Fibroblast of skin of right biceps (primary cell): ENCODE measurements at places on chromosomes 1 and 21.

GRCh38 chr21:28509031-28509430 is 483.6 kb downstream of the LTN1 start:
- DNase-seq = no peak

GRCh38 chr1:243313635-243314536 is 58.0 kb downstream of the SDCCAG8 start:
- no peak for DNase-seq

GRCh38 chr1:232925421-232926220 is 24.8 kb upstream of the NTPCR start:
- DNase-seq = no peak

DNA sequence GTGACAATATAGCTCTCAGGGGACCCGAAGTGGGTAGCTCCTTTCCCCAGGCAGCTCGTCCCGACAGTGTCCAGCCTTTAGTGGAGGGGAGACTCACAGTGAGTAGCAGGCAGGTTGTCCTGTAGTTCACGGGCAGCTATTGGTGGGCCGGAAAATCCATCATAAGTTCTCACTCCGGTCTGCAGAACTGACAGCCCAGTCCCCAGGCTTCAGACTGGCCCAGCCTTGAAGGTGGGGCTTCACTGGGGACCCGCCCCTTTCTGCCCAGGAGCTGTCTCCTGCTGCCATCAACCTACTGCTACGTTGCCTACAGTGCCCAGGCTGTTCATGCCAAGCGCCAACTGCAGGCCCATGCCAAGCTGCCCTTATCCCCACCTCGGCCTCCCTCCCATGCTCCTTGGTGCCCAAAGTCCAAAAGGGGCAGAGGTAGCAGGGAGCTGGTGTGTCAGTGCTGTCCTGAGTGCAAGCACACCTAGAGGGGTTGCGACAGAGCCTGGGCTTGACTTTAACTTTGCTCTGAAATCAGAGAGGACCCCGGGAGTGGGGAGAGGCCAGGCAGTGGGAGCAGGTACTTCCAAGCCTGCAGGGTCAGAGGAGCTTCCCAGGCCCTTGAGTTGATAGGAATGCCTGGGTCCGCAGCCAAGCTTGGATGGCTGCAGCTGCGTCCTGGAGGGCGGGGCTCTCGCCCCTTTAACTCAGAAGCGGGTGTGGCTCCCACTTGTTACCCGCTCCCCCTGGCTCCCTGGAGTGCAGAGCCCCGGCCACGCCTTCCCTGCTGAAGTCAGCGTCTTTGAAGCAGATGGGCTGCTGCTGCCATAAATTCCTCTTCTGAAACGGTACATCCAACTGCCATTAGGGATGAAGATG is 1144.3 kb upstream of the NCAM2 start:
- DNase-seq = no peak

GRCh38 chr1:236860101-236860500 is 65.0 kb downstream of the MTR start:
- no peak for DNase-seq

GRCh38 chr1:203252678-203253077 is 23.2 kb upstream of the CHIT1 start:
- no peak for DNase-seq

DNA sequence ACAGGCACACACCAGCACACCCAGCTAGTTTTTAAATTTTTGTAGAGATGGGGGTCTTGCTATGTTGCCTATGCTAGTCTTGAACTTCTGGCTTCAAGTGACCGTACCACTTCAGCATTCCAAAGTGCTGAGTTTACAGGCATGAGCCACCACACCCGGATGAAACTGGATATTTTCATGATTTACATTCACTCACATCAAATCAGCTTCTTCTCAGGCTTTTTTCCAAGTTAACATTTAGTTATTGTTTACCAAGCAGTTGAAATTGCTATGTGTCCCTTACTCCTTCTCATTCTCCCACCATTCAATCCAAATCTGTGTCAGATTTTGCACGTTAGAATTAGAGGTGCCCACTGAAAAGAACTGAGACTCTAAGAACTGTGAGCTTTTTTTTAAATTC is 18.4 kb downstream of the RIT1 start:
- DNase-seq = peak; percentile 87

- no peak for DNase-seq
These were observed 336.5 kb upstream of the ADGRL2 start for GRCh38 chr1:81463936-81464837.

GRCh38 chr1:6084781-6085495 is 39.2 kb downstream of the KCNAB2 start:
- DNase-seq = no peak

DNA sequence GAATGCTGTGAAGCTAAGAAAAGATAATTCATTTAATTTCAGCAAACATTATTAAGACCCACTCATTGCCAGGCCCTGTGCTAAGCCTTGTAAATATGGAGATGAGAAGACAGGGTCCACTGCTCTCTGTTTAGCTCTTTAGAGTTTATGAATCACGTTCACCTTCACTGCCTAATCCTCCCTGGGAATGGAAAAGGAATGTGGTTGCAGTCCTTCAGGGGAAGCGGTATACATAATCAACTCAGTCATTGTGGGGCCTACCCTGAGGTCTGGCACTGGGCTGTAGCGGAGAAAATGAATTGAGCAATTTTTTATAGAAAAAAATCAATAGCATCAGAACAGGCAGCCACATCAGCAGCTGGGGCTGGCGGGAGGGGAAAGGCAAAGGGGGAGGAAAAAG is 412.1 kb upstream of the NFIA start:
- DNase-seq = no peak

DNA sequence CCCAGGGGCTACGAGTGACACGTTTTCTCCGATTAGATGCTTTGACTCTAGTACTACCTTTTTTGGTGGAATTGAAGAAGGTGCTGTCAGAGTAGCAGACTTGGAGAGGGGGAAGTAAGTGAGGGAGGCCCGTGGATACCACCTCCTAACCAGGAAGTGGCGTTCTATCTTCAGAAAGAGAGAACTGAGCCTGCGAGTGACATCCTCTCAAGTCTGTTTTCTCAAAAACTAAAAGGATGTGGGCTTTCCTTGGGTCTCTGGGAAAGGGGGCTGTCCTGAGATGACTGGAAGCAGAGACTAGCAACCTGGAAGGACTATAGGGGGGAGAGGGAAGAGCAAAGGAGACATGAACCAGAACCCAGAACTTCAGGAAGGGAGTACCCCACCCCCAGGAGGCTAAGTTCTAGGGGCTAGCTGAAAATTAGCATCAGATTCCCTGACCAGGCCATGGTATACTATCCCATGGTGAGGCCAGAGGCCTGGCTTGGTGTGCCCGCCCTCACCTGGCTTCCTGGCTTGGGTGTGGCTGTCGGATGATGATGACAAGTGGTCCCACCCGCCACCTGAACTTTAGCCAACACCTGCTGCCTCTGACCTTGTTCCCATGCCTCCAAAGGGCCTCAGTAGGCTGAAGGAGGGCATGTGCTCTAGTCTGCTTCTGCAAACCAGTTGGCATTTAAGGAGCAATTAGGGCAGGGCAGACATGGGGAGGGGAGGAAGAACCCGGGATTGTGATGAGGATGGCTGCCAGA is 49.1 kb downstream of the ATP2B4 start:
- DNase-seq = no peak
